ENCODE measurements at places on chromosomes 16 and 17. TPM values are rescaled to one million over a fixed set of nuclear protein-coding genes. Genes with fewer than 3 reads are reported as not detected.

DNA sequence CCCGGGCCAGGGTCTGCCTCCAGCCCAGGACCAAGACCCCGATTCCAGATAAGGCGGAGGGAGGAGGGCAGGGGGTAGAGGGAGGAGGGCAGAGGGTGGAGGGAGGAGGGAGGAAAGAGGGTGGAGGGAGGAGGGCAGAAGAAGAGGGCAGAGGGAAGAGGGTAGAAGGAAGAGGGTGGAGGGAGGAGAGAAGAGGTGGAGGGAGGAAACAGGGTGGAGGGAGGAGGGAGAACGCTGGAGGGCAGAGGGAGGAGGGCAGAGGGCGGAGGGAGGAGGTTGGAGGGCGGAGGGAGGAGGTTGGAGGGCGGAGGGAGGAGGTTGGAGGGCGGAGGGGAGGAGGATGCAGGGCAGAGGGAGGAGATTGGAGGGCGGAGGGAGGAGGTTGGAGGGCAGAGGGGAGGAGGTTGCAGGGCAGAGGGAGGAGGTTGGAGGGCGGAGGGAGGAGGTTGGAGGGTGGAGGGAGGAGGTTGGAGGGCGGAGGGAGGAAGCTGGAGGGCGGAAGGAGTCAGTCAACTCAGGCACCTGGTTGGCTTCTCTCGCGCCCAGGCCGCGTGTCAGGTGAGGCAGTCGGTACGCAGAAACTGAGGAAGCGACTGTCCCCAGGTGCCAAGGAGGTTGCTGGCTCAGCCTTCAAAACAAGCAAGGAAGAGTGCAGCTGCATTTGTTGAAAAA lies 65.2 kb downstream of the KLHDC4 start:
- no peak for DNase-seq
- H3K27me3 ChIP-seq, result no peaks in the 10 kb centered on the region
- no peak overlapping the region for H3K27ac ChIP-seq
- H3K36me3 ChIP-seq, result peaks cover 68% of the 10 kb centered on the region
- no peaks in the 10 kb centered on the region for H3K4me1 ChIP-seq

GRCh38 chr16:843771-844170 lies 43.2 kb upstream of the GNG13 start:
- no peak overlapping the region for H3K27ac ChIP-seq
- H3K27me3 ChIP-seq, result no peaks in the 10 kb centered on the region
- no peak overlapping the region for H3K4me3 ChIP-seq
- no peaks in the 10 kb centered on the region for H3K36me3 ChIP-seq

DNA sequence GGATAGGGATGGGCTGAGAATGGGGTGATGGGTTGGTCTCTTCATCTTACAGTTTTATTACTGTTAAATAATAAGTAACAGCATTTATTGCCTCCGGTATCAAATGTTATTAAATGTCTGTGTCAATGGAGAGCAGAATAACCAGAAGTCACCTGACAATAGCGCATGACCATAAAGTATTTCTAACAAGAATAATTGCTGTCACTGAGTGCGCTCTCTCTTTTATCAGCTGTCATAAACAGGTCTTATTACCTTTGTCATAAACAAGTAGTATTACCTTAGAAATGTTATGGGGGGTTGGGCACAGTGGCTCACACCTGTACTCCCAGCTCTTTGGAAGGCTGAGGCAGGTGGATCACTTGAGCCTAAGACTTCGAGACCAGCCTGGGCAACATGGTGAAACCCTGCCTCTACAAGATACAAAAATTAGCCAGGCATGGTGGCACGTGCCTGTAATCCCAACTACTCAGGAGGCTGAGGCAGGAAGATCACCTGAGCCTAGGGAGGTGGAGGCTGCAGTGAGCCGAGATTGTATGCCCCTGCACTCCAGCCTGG lies 120.6 kb downstream of the MAP2K6 start:
- H3K27ac ChIP-seq, result no peak overlapping the region
- DNase-seq, result peak; percentile 94
- H3K4me1 ChIP-seq, result no peaks in the 10 kb centered on the region

The LRRC75A gene
- 130 TPM for polyA plus RNA-seq

DNA sequence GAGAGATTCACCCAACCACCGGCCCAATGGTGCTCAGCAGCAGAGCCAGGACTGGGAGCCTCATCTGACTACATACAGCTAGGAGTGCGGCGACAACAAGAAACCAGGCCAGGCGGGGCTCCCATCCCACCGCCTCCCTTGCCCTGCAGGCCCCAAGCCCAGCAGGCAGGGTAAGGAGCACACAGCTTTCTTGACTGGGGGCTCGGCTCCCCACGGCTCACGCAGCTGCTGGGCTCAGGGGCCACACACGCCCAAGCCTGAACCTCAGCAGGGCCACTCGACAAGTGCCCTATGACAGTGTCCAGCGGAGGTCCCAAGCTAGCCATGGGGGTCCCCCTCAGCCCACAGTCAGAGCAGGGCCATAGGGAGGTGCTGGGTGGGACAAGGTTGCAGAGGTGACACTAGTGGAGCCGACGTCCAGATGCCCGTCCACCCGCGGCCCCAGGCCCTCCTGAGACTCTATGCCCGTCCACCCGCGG lies 13.7 kb downstream of the PIEZO1 start:
- no peak for DNase-seq
- H3K36me3 ChIP-seq, result no peaks in the 10 kb centered on the region
- peak overlapping the region; percentile 39 for H3K4me3 ChIP-seq
- peaks cover 62% of the 10 kb centered on the region for H3K4me1 ChIP-seq
- no peaks in the 10 kb centered on the region for H3K27me3 ChIP-seq

The GALK1 gene
- polyA plus RNA-seq, result 79.3 TPM

The NPIPA2 gene
- 1.0 TPM for polyA plus RNA-seq

The ABCC12 gene
- polyA plus RNA-seq, result not detected

The VASN gene
- polyA plus RNA-seq, result 11.4 TPM

GRCh38 chr17:5913032-5913531 lies 157.1 kb upstream of the WSCD1 start:
- no peak overlapping the region for H3K27ac ChIP-seq
- DNase-seq, result no peak
- no peaks in the 10 kb centered on the region for H3K36me3 ChIP-seq
- H3K4me3 ChIP-seq, result no peak overlapping the region
- no peaks in the 10 kb centered on the region for H3K4me1 ChIP-seq

The SLC52A1 gene
- 44.5 TPM for polyA plus RNA-seq

- H3K4me1 ChIP-seq, result peaks cover 25% of the 10 kb centered on the region
- H3K4me3 ChIP-seq, result no peak overlapping the region
- no peak overlapping the region for H3K27ac ChIP-seq
- peaks cover 3% of the 10 kb centered on the region for H3K36me3 ChIP-seq
- no peaks in the 10 kb centered on the region for H3K27me3 ChIP-seq
- peak; percentile 36 for DNase-seq
These were observed 6.5 kb upstream of the MTMR4 start for GRCh38 chr17:58520843-58521430.

The SOX8 gene
- 1.0 TPM for polyA plus RNA-seq

The EFNB3 gene
- 2.0 TPM for polyA plus RNA-seq

The SEZ6L2 gene
- 0.67 TPM for polyA plus RNA-seq

DNA sequence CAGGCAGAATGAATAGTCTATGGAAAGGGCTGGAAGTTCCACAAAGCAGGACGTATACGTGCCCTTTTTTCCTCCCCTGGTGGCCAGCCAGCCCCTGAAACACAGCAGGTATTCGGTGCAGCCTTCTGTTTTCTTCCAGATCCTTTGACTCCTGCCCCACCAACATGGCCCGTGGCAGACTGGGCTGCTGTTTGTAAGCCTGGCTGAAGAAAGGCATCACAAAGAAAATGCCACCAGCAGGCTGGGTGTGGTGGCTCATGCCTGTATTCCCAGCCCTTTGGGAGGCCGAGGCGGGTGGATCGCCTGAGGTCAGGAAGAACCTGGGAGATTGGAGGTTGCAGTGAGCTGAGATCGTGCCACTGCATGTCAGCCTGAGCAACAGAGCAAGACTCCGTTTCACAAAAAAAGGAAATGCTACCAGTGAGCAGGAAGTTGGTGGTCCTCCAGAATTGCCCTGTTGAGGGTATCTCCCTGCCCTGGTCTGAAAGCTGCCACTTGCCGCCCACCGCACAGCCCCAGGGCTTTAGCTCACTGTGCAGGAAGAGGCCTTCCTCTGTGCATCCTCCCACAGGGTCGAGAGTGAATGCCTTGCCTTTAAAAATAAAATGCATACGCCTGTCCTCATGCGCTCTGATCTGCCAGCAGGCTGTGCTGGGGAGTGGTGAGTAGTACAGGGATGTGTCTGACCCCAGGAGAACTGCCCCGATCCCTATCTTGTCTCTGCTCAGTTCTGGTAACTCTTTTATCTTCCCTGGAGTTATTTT lies 587.7 kb downstream of the MAF start:
- no peaks in the 10 kb centered on the region for H3K36me3 ChIP-seq
- H3K27me3 ChIP-seq, result no peaks in the 10 kb centered on the region
- H3K27ac ChIP-seq, result no peak overlapping the region
- H3K4me1 ChIP-seq, result no peaks in the 10 kb centered on the region
- DNase-seq, result no peak

Measured in small intestine (tissue), 16 donors.